CD4-positive, alpha-beta T cell treated with Interleukin-17A for 1 hour (primary cell): ENCODE measurements at places on chromosomes 4 and X.

GRCh38 chr4:36891971-36892370, 352.6 kb upstream of the NWD2 start:
- DNase-seq, result no peak

- DNase-seq, result no peak
Measured at GRCh38 chr4:40473578-40474388, 138.7 kb downstream of the CHRNA9 start.

DNA sequence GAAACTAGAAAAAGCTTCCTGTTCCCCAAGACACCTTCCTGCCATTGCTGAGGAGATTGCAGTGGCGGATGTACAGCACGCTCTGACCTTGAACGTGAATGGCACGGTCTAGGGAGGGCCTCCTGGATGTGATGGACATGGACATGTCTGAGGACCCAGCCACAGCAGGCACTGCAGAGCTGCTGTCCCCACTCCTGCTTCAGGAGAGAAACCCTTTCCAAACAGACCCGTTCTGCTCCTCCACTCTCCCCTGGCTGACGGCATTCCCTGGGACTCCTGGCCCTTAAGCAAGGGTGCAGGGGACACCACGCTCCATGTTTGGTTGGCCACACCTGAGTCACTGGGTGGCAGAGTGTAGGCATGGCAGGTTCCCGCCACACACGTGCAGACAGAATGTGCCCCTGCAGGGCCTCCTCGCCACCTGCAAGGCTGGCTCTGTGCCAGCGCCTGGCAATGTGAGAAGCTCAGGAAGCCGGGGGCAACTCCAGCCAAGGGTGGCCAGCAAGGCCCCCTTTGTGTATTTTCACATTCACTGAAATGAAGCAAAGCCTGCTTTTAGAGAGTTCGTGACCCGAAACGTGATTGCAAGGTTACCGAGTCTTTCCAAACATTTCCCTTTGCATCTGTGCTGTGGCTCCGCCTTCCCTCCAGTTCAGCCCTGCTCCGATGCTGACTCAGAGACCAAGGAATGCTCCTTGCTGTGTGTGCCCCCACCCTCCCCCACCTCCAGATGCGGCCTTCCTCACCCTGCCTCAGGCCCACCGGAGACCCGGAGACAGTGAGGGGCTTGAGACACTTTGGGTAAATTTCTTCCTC, 46.1 kb downstream of the HTRA3 start:
- DNase-seq, result no peak

- DNase-seq, result no peak
Measured at GRCh38 chrX:30230395-30230794, at the start of gene MAGEB3. Gene MAGEB3, plus strand, starts transcription at chrX:30230657. Its CDS starts 5,268 bp downstream, at chrX:30235925.

- DNase-seq, result no peak
Measured at GRCh38 chr4:66855956-66856355, 689.3 kb downstream of the CENPC start.

DNA sequence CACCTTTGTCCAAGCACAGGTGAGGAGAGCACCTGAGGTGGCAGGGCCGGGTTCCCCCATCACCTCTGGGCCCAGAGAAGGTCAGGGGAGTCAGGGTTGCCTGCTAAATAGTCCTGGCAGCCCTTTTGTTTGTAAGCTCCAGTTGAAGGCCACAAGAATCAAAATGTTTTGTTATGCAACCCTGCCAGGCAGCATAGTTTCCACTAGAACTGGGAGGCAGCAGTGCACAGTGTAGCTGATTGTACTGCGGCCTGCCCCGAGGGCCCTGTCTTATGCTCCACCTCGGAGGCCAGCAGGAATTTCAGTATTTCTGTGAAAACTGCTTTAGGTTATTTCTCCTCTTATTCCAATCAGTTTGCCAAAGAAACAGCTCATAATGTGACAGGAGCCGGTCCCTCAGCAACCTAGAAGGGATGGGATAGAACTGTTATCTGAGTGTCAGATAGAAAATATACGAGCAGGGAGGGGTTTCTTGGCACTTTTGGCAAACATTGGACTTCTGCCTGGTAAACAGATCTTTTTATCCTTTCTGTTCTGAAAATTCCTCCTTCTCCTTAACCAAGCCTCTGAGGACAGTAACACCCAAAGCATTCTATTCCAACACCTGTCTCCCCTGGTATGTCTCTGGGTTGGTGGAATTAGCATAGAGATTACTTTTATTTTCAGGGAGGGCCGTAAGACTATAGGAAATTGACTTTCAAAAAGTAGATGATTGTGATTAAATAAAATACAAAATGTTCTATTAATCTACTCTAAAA, 93.6 kb downstream of the LNX1 start:
- DNase-seq, result no peak

GRCh38 chr4:89837993-89838390, 1.0 kb upstream of the SNCA start:
- no peak for DNase-seq

DNA sequence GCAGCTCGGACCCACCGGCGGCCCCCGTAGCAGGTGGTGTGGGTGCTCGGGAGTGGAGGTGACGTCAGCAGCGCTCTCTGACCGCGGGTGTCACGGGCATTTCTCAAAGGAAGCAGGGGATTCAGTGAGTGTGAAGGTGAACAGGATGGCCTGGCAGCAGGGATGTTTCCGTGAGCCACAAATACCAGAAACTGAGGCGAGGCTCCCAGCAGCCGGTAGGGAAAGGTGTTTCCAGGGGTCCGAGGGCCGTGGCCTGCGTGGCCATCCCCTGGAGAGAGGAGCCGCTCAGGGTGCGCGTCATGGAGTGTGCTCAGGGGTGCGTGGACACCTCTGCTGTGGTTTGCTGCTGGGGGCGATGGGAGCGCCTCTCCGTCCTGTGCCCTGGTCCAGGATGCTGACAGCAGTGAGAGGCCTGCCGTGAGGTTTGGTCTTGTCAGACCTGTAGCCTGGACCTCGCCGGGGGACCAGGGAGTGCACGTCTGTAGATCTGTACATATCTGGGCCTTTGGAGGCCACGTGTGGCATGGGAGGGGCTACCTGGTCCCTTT, 10.2 kb upstream of the HGFAC start:
- no peak for DNase-seq

DNA sequence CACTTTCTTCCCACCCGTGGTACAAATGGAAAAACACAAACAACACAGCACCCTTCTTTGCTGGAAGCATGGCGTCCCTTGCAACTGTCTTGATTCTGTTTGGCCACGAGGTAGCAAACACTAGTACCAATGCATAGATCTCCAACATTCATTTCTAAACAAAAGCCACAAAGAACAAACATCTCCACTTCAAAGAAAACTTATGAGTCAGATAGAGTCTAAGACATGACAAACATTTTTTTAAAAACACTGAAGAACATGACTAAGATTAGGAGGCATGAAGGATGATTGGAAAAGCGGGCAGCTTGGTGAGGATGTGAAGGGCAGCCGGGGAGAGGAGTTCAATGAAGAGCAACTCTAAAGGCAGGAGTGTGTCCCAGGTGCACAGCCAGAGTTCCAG, 197.6 kb upstream of the FAM9B start:
- DNase-seq, result no peak

- DNase-seq, result peak; percentile 34
Measured at GRCh38 chr4:82367438-82368097, 6.2 kb downstream of the HNRNPD start.

DNA sequence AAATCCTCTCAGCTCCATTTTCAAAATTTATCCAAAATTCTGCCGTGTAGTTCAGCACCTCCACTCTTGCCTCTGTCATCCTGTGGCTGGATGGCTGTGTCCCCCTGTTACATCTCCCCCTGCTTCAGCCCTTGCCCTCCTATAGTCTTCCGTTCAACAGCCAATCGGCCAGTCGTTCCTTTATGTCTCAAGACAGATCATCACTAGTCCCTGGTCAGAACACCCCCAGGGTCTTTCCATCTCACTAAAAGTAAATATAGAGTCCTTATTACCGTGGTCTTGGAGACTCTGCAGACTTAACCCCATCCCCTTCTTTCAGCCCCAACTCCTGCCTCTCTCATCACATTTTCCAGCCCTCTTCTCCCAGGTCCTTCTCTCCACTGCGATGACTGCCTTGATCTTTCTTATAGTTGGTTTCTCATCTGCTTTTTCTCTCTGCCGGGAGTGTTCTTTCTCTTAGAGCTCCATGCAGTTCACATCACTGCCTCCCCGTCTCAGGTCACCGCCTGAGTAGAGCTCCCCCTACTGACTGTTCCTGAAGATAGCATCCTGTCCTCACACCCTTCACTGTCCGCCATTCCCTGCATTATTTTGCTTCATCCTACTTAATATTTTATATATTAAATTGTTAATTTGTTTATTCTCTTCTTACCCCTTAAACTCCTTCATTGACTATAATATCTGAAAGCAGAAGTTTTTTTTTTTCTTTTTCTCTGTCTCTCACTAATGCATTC, 736.9 kb upstream of the MAGEB2 start:
- DNase-seq, result no peak

DNA sequence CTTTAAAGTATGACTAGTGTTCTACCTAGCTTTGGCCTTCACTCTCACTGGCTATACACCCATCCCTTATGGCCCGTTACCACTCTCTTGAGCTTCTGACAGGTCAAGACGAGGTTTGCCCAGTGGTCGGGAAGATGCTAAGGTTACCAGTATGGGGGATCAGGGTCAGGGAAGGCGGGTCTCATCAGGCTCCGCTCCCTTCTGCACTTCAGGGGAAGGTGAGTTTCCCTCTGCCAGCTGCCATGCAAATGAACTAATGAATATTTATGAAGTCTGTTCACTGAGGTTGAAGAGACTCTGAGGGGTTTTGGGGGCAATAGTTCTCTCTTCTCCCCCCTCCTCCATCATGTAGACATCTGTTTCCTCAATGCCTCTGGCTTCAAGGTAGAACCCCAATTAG, 6.6 kb downstream of the EFNB1 start:
- no peak for DNase-seq

GRCh38 chrX:155767051-155767875, 113.9 kb upstream of the VAMP7 start:
- peak; percentile 59 for DNase-seq

- no peak for DNase-seq
Measured at GRCh38 chr4:128553686-128554515, 255.6 kb upstream of the JADE1 start.

DNA sequence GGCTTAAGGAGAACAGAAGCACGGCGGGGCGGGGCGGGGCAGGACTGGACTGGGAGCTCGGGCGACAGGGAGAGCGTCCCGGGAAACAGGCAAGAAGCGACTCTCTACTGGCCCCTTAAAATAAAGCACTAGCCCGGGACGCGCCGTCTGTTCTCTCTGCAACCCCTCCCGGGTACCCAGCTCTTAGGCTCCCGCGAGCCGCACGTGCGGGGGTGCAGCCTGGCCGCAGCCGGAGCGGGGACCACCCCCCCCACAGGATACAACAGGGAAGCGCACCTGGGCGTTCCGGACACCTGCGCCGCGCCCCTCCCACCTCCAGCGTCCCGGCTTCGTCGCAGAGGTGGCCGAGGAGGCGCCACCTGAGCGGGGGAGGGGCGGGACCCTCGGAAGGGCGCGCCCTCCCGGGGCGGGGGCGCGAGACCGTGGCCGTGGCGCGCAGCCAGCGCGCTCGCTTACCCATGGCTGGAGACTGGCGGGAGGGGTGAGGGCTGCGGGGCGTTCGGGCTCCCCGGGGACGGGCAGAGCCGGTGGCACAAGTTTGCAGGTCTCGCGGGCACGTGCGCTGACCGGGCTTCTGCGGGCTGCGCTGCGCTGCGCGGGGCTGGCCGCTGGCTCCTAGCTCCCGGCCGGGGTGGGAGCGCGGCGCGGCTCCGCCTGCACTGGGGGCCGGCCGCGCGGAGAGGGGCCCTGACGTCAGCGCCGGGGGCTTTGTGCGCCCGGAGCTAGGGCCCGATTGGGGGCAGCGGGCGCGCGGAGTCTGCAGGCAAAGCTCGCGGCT, 91.5 kb downstream of the GEMIN8 start:
- no peak for DNase-seq

DNA sequence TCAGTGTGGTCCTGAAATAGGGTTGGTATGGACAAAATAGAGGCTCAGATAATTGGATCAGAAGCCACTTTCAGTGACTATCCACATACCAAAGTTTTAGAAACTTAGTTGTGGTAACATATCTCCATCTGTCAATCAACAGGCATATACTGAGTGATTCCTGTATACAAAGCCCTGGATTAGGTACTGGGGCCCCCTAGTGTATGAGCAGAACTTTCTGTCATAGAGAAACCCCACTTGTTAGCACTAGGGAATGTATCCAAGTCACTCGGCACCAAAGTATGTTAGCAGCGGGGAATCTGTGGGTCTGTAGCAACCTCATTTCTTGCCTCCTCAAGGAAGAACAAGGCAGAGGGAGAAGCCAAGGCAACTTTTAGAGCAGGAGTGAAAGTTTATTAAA, 50.7 kb downstream of the MAP7D3 start:
- peak; percentile 44 for DNase-seq

- no peak for DNase-seq
Measured at GRCh38 chr4:39066371-39066770, 4.3 kb downstream of the KLHL5 start.

GRCh38 chr4:48913346-48913745, 6.8 kb upstream of the OCIAD2 start:
- no peak for DNase-seq
